ENCODE measurements at places on chromosomes 6 and 20.

DNA sequence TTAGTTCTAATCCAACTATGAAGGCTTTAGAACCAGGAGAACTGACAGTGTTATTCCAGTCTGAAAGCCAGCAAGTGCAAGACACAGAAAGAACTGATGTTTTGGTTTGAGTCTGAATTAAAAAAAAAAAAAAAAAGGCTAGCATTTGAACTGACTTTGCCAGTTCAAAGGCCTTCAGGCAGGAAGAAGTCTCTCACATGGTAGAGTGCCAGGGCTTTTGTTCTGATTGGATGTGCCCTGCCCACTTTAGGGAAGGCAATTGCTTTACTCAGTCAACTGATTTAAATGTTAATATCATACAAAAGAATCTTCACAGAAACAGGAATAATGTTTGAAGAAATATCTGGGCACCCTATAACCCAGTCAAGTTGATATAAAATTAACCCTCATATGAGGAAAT lies 212.2 kb downstream of the HIVEP2 start:
- DNase-seq, result no peak

DNA sequence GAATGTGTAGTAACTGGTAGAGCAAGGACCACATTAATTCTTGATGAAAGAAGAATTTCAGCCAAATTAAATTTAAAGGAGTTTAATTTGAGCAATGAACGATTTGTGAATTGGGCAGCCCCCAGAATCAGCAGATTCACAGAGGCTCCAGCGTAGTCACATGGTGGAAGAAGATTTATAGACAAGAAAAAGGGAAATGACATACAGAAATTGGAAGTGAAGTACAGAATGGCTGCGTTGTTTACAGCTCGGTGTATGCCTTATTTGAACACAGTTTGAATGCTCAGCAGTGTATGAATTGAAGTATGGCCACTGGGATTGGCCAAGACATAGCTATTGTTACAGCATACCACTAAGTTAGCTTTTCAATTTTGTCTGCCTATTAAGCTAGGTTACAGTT lies 173.6 kb upstream of the ARG1 start:
- DNase-seq, result no peak

DNA sequence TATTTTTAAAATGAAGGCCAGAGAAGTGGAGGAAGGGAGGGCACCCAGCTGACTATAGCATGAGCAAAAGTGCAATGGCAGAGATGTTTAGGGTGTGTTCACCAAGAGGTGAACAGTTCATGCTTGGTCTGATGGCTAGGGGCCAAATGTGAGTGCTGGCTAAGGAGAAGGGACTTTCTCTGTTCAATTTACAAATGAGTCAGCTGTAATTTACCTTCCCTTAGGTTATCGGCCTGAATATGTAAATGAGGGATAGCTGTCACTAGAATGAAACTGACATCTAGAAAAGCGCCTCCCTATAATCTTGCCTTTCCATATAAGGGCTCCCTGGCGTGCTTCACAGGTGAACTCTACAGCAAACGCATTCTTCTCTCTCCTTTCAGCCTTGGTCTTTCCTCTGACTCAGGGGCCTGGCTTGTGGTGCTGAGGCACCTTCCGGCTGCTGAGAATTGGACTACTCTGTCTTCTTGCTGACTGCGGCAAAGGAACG lies 114.7 kb upstream of the BACH2 start:
- DNase-seq, result peak; percentile 89

DNA sequence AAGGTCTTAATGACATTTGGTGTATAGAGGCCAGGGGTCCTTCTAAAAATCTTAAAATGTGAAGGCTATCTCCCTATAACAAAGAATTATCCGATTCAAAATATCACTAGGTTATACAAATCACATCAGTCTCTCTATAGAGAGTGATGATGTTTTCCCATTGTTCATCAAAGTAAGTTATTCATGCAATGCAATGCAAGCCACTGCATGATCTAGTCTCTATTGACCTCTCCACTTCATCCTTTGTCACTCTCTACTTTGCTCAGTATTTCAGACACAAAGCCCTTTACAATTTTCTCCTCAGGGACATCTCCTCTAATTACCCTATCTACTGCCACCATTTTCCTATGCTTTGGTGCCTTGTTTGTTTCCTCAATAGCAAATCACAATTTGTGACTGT lies 628.0 kb downstream of the HTR1B start:
- DNase-seq, result no peak

- no peak for DNase-seq
These were observed 63.2 kb downstream of the PDSS2 start for GRCh38 chr6:107396211-107396610.

DNA sequence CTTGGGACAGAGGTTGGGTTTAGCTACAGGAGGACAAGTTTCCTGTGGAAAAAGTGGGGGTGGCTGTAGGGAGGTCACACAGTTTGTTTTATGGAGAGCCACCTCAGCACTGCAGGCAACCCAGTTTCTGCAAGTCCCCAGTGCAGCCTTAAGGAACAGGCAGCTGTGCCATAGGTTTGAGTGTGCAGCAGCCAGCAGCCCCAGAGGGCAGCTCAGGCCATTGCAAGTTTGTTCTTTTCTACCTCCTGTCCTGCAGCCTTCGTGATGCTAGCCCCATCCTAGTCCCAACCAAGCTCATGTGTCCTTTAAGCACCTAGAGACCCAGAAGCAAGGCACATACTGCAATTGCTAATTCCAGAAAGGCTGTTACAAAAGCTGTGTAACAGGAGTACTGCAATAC lies 58.8 kb downstream of the ZBTB9 start:
- no peak for DNase-seq

- DNase-seq, result no peak
These were observed 482.4 kb upstream of the MMS22L start for GRCh38 chr6:97765461-97765860.

DNA sequence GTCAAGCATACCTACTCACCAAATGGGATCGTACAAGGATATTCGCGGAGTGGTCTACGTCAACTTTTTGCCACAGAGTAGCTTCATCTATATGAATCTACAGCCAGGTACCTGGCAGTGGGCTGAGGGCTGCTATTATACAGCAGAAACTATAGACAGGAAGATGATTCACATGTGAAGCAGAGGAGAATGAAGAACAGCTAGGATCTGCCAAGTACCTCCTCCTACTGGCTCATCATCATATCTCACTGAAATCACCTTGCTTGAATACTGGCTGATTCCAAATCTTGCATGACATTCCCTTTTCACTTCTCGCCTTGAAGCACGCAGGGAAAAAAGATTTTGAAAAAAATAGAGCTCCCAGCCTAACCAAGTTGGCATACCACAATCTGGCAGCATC lies 488.7 kb upstream of the NRSN1 start:
- no peak for DNase-seq

DNA sequence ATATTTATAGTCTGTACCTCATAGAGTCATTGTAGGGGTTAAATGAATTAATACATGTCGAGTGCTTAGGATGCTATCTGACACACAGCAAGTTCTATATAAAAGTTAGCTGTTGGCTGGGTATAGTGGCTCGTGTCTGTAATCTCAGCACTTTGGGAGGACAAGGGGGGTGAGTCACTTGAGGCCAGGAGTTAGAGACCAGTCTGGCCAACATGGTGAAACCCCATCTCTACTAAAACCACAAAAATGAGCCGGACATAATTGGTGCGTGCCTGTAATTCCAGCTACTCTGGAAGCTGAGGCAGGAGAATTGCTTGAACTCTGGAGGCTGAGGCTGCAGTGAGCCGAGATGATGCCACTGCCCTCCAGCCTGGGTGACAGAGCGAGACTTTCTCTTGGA lies 222.9 kb downstream of the UBE3D start:
- DNase-seq, result no peak

GRCh38 chr6:56866917-56867522 lies 87.9 kb upstream of the BEND6 start:
- no peak for DNase-seq

DNA sequence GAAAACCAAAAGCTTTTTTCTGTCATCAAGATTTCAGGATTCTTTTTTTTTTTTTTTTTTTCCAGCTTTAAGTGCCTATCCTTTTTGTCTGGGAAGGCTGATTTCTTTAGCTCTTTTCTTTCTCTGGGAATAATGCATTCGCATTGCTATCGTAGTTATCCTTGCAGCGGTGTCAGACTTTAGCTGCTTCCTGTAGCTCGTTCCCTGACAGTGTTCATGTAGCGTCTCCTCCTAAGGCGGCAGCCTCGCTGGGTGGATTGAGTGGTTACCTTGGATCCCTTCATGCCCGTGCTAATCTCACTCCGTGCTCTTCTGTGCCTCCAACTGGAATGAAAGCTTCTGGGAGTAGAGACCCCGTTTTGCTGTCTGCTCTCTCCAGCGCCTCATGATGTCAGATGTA lies 43.1 kb downstream of the UST start:
- no peak for DNase-seq

DNA sequence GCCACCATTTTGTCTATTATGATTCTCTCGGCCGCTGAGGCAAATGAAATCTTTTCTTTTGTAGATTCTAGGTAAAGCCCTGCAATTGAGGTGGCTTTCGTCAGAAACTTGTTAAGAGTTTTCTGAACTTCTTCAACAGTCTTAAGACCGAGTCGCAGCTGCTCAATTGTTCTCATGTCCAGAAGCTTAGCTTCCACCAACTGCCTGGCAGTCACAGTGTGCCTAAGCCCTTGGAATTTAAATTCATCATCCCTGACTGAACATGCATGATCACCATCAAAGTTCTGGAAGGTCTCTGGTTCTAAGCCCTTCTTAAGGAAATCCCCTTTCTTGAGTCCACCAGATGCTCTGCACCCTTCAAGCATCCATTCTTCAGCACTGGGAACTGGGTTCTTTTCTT lies 25.7 kb downstream of the DST start:
- DNase-seq, result no peak

GRCh38 chr20:22466447-22467171 lies 117.8 kb downstream of the FOXA2 start:
- DNase-seq, result no peak

GRCh38 chr6:37320646-37321045 lies 33.1 kb upstream of the RNF8 start:
- DNase-seq, result no peak

DNA sequence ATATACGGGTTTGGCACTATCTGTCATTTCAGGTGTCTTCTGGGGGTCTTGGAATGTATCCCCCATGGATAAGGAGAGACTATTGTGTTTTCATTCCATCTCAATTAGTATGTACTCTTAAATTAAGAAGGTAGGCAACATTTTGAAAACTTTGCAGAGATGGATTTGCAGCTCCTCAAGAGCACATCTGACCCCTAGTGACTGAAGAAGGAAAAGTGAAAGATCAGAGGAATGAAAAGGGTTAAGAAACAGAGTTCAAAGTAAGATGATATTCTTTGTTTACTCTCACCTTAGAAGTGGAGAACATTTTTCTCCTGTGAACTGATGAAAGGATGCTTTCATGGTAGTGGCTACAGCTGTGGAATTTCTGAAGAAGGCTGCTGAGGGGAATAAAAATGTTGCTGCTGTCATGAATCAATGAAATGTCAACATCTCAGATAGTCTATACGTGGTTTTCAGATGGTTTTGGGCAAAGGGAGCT lies 41.5 kb downstream of the SH3BGRL2 start:
- DNase-seq, result no peak

- DNase-seq, result no peak
These were observed at the start of gene RNF182 for GRCh38 chr6:13924949-13925881. Gene RNF182 (plus strand): TSS chr6:13924952. CDS start chr6:13977120, 52,168 bp downstream.

- DNase-seq, result no peak
These were observed 123.9 kb downstream of the INSM1 start for GRCh38 chr20:20491784-20492264.

- DNase-seq, result no peak
These were observed 594.3 kb upstream of the ADGRB3 start for GRCh38 chr6:68040780-68041179.

DNA sequence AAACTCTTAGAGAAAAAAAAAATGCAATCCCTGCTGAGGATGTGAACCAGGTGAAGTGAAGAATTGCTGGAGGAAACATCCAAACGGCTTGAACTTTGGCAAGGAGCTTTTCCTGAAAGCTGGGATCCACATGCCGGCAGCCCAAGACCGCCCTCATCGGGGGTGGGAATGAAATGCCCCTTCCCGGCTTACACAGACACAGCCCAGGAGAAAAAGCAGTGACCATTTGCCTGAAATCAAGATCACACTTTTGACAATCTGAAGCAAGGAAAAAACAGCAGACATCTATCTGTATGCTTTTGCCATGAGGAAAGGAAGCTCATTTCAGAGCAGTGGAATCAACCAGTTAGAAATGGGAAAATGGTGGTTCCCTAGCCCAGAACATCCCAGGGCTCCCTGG lies 254.5 kb downstream of the TAF4 start:
- no peak for DNase-seq

GRCh38 chr6:77217896-77218295 lies 245.4 kb downstream of the HTR1B start:
- DNase-seq, result no peak
